Suprapubic skin (tissue), 4 donors: ENCODE measurements at places on chromosomes 16 and 17. TPM values are rescaled to one million over a fixed set of nuclear protein-coding genes. Genes with fewer than 3 reads are reported as not detected.
A peak's percentile ranks its signal among the peaks of the same experiment; 100 is the strongest.

DNA sequence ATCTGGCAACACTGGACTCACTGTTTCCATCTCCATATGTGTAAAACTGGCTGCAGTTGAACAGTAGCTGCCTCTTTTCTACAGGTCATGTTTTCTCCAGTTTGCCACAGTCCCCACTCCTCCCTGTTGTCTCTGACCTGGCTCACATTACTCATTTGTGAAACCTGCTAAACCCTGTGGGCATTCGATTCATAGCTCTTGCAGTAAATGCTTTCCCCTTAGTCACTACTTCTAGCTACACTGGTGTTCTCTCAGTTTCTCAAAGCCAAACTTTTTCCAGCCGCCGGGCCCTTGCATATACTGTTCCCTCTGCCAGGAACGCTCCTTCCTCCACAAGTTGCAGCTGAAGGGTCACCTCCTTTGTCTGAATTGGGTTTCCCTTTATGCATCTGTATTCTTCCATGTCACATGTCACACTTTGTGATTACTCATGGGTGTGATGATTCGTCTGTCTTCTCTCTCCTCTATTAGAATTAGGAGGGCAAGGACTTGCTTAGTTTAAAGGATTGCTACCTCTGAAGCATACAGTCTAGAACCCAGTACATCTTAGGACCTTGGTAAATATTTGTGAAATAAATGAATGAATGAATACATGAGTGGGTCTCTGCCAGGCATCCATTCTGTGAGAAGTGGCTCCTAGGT, 15.0 kb upstream of the MT4 start:
- H3K4me3 ChIP-seq: no peak overlapping the region
- no peaks in the 10 kb centered on the region for H3K36me3 ChIP-seq
- H3K27ac ChIP-seq: no peak overlapping the region
- no peaks in the 10 kb centered on the region for H3K27me3 ChIP-seq
- H3K4me1 ChIP-seq: peaks cover 38% of the 10 kb centered on the region

GRCh38 chr16:27645396-27645795, 95.5 kb downstream of the KATNIP start:
- no peak overlapping the region for H3K27ac ChIP-seq
- H3K4me1 ChIP-seq: no peaks in the 10 kb centered on the region
- no peaks in the 10 kb centered on the region for H3K27me3 ChIP-seq
- H3K36me3 ChIP-seq: peaks cover 8% of the 10 kb centered on the region
- H3K4me3 ChIP-seq: no peak overlapping the region

GRCh38 chr17:77753246-77753645, 205.3 kb upstream of the TNRC6C start:
- no peak overlapping the region for H3K27ac ChIP-seq
- peaks cover 17% of the 10 kb centered on the region for H3K27me3 ChIP-seq
- no peaks in the 10 kb centered on the region for H3K36me3 ChIP-seq
- peak; percentile 21 for DNase-seq
- H3K4me3 ChIP-seq: no peak overlapping the region

- no peak for DNase-seq
- H3K4me1 ChIP-seq: no peaks in the 10 kb centered on the region
- no peak overlapping the region for H3K4me3 ChIP-seq
- no peak overlapping the region for H3K27ac ChIP-seq
Observed at GRCh38 chr17:79171188-79171587, 96.6 kb downstream of the ENGASE start.

GRCh38 chr16:58249388-58249779, 45.4 kb downstream of the PRSS54 start:
- no peaks in the 10 kb centered on the region for H3K27me3 ChIP-seq
- no peak for DNase-seq
- peaks cover 16% of the 10 kb centered on the region for H3K4me1 ChIP-seq
- peaks cover 3% of the 10 kb centered on the region for H3K36me3 ChIP-seq
- peak overlapping the region; percentile 68 for H3K4me3 ChIP-seq

DNA sequence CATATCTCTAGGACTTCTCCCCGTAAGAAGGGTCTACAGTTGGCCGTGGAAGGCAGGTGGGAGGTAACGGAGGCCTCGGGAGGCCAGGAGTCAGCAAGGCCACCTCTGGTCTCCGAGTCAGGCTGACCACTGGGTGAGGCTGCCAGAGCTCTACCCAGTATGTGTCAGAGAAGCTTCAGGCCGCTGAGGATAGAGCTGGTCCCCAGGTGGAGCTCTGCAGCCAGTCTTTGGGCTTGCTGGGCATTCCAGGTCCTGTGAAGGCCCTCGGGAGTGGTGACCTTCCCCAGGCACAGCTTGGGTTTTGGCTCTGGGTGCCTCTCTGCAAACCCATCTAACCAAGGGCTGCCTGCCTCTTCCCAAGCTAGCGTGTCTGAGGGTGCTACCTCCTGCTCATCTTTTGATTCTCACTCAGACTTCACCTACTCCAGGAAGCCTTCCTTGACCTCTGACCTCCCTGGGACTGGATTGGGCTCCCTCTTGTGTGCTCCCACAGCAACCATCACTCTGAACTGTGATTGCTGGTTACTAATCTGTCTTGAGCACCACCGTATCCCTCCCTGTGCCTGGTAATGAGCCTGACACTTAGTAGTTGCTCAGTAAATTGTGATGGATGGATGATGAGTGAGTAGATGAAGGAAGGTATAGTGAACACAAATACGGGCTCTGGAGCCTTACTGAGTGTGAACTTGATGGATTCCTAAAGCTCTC, 22.3 kb downstream of the RHBDL3 start:
- no peaks in the 10 kb centered on the region for H3K4me1 ChIP-seq
- H3K36me3 ChIP-seq: no peaks in the 10 kb centered on the region
- H3K27me3 ChIP-seq: peaks cover 4% of the 10 kb centered on the region
- H3K27ac ChIP-seq: no peak overlapping the region

DNA sequence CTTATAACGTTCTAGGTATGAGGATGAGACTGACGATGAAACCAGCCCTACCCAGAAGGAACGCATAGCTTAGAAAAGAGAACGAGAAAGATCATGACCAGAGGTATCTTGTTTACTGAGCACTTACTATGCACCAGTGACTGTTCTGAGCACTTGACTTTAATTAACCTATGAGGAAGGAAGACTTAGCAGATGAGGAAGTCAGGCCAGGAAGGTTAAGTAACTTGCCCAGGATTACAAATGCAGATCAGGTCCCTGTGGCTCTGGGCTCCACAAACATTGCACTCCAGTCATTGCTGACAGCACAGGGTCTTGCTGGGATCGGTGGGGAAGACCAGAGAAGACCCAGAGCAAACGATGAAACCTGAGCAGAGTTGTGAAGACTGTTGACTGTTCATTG, 7.1 kb downstream of the KRT13 start:
- H3K4me3 ChIP-seq: no peak overlapping the region
- H3K4me1 ChIP-seq: peaks cover 24% of the 10 kb centered on the region
- no peak for DNase-seq
- H3K36me3 ChIP-seq: no peaks in the 10 kb centered on the region
- peaks cover 3% of the 10 kb centered on the region for H3K27me3 ChIP-seq

GRCh38 chr17:28033972-28034714, 8.3 kb upstream of the NLK start:
- no peaks in the 10 kb centered on the region for H3K4me1 ChIP-seq
- no peaks in the 10 kb centered on the region for H3K36me3 ChIP-seq
- H3K27ac ChIP-seq: no peak overlapping the region
- H3K27me3 ChIP-seq: no peaks in the 10 kb centered on the region
- DNase-seq: no peak

- H3K27ac ChIP-seq: peak overlapping the region; percentile 25
- no peaks in the 10 kb centered on the region for H3K27me3 ChIP-seq
- H3K36me3 ChIP-seq: peaks cover 49% of the 10 kb centered on the region
- no peak overlapping the region for H3K4me3 ChIP-seq
- DNase-seq: no peak
Observed at GRCh38 chr17:68539548-68540467, 27.6 kb downstream of the PRKAR1A start.

DNA sequence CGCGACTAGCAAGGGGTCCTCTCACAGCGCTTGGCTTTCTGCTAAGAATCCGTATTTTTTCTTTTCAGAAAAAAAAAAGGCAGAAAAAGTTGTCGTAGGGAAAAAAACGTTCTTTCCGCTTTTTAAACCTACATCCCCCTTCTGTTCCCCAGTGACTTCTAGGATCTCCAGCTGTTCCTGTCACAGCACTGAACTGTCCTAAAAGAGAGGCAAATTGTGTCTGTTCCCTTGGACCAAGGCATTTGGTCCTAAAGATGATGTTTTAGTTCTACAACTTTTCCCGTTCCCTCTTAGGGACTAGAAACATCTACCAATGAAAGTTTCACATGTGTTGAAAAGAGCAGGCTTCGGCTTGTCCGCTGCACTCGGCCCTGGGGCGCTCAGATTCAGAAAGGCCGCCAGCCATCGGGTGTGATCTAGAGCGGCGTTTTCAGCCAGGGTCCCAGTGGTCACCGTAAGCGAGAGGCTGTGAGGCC, 100.7 kb upstream of the CHMP6 start:
- peaks cover 50% of the 10 kb centered on the region for H3K36me3 ChIP-seq
- H3K27me3 ChIP-seq: no peaks in the 10 kb centered on the region
- DNase-seq: no peak
- H3K4me1 ChIP-seq: peaks cover 30% of the 10 kb centered on the region
- H3K4me3 ChIP-seq: no peak overlapping the region

DNA sequence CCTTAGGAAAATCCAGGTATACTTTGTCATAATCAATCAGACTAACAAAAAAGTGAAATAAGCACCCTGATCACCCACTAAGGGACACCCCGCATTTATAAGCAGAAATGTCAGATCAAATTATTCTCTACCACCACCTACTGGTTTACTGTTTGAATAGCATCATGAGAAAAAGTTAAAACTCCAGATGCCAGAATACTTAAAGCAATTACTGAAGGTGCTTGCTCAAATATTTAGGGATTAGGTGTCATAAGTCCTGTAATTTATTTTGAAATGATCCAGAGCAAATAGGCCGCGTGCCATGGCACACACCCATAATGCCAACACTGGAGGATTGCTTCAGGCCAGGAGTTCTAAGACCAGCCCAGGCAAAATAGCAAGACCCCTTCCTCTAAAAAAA, 2.3 kb downstream of the TOP2A start:
- no peak for DNase-seq

DNA sequence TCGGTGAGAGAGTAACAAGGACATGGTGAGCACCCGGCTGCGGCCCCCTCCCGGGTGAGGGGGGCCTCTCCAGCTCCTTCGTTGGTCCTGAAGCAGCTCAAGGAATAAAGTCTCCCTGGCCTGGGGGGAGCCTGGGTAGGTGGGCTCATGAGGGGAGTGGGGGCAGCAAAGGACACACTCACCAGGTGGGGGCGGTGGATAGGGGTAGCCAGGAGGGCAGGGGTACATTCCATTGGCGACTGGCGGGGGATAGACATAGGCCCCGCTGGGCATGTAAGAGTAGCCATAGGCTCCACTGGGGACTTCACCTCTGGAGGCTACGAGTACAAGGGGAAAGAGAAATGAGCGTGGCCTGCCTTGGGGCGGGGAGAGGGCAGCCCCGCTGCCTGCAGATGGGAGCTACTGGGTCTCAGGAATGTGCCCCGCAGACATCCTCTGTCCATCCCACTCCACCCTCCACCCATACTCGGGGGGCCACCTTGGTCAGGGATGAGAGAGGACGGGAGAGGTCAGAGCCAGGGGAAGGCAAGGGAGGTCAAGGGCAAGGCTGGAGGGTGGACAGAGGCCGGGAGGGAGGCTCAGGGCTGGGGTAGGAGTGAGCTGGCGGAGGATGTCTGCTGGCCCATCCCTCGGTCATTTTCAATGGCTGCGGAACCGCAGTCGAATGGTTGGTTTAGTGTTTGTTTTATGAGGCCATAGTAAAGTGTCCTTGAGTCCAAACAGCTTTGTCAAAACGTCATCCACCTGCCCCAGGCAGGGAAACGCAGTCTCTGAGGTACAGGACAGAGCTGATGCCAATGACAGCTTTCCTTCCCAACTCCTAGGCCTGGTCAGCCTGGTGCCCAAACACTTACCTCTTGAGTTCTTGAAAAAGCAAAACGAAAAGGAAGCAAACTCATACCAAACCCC, 3.7 kb upstream of the UNC13D start:
- H3K27me3 ChIP-seq: no peaks in the 10 kb centered on the region
- peaks cover 70% of the 10 kb centered on the region for H3K4me1 ChIP-seq
- DNase-seq: no peak
- peak overlapping the region; percentile 30 for H3K27ac ChIP-seq
- peaks cover 61% of the 10 kb centered on the region for H3K36me3 ChIP-seq

GRCh38 chr16:8571061-8571596, 19.2 kb downstream of the TMEM114 start:
- no peaks in the 10 kb centered on the region for H3K36me3 ChIP-seq
- no peak overlapping the region for H3K4me3 ChIP-seq
- no peaks in the 10 kb centered on the region for H3K4me1 ChIP-seq
- DNase-seq: no peak
- H3K27ac ChIP-seq: no peak overlapping the region
- H3K27me3 ChIP-seq: peaks cover 26% of the 10 kb centered on the region

- DNase-seq: peak; percentile 90
- H3K27me3 ChIP-seq: no peaks in the 10 kb centered on the region
- peaks cover 82% of the 10 kb centered on the region for H3K4me1 ChIP-seq
- peak within 1 kb of the TSS; percentile 77 for H3K27ac ChIP-seq
Observed at GRCh38 chr17:3893003-3893719, at the start of gene CAMKK1. Gene CAMKK1 (minus strand): TSS chr17:3893053. CDS start chr17:3885687, 7,366 bp downstream.

- peaks cover 2% of the 10 kb centered on the region for H3K36me3 ChIP-seq
- no peak overlapping the region for H3K4me3 ChIP-seq
- H3K4me1 ChIP-seq: peaks cover 2% of the 10 kb centered on the region
- DNase-seq: no peak
- peaks cover 3% of the 10 kb centered on the region for H3K27me3 ChIP-seq
- H3K27ac ChIP-seq: no peak overlapping the region
Observed at GRCh38 chr17:208429-208828, 27.0 kb upstream of the DOC2B start.

DNA sequence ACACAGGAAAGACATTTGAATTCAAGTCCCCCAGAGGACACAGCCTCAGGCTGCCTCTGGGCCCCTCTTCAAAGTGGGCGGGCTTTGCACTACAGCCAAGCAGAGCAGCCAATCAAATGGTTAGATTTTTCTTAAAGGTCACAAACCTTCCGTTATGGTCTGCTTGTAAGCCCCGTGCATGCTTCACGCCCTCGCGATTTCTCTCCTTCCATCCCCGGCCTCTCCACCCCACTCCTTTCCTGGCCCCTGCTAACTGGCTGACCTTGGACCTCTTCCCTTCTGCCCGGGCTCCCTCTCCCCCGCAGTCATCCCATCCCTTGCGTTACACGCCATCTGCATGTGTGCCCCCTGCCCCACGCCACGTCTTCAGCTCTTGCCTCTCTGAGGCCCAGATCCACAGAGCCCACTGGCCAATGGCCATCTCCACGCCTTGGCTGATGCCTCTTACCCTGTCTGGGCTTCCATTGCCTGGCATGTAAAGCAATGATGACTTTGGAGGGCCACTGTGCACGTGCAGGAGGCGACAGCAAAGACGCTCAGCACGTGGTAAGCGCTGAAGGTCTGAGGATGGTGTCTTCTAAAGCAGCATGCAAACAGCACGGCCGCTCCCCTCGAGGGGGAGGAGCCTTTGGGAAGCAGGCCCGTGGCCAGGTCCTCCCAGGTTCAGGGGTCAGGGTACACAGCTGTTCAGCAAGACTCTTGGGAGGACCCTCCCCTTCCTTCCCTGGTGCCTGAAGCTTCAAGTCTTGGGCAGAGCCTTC, 86.8 kb downstream of the ZDHHC7 start:
- no peak overlapping the region for H3K4me3 ChIP-seq
- no peaks in the 10 kb centered on the region for H3K36me3 ChIP-seq
- no peak for DNase-seq
- H3K27me3 ChIP-seq: no peaks in the 10 kb centered on the region
- no peak overlapping the region for H3K27ac ChIP-seq

The BMERB1 gene
- total RNA-seq: 5.5 TPM

The GP1BA gene
- total RNA-seq: not detected

The ZDHHC7 gene
- 45.9 TPM for total RNA-seq

The FBXW10 gene
- total RNA-seq: not detected

The GGNBP2 gene
- total RNA-seq: 84.1 TPM

The SLC47A1 gene
- total RNA-seq: 19.1 TPM

The UTS2R gene
- not detected for total RNA-seq
